Type B pancreatic cell (in vitro differentiated cells): ENCODE measurements at places on chromosomes 2 and 18. TPM values are rescaled to one million over a fixed set of nuclear protein-coding genes. Genes with fewer than 3 reads are reported as not detected.

- H3K4me1 ChIP-seq = no peaks in the 10 kb centered on the region
- H3K27me3 ChIP-seq = no peaks in the 10 kb centered on the region
- H3K36me3 ChIP-seq = peaks cover 48% of the 10 kb centered on the region
- H3K4me3 ChIP-seq = no peak overlapping the region
These were observed 57.8 kb downstream of the MSH2 start for GRCh38 chr2:47460766-47461165.

Gene SPATA3
- not detected in 2 replicates for total RNA-seq

- no peaks in the 10 kb centered on the region for H3K36me3 ChIP-seq
- H3K4me1 ChIP-seq = peaks cover 5% of the 10 kb centered on the region
- H3K4me3 ChIP-seq = no peak overlapping the region
- no peak for DNase-seq
- H3K27ac ChIP-seq = no peak overlapping the region
- peaks cover 27% of the 10 kb centered on the region for H3K27me3 ChIP-seq
These were observed 176.8 kb upstream of the ALKAL2 start for GRCh38 chr2:464562-465309.

GRCh38 chr18:28045176-28045810 is 131.6 kb downstream of the CDH2 start:
- no peaks in the 10 kb centered on the region for H3K27me3 ChIP-seq
- DNase-seq = no peak
- no peaks in the 10 kb centered on the region for H3K36me3 ChIP-seq
- H3K4me1 ChIP-seq = peaks cover 35% of the 10 kb centered on the region

GRCh38 chr2:66275984-66276383 is 158.9 kb upstream of the MEIS1 start:
- H3K27me3 ChIP-seq = no peaks in the 10 kb centered on the region
- peaks cover 4% of the 10 kb centered on the region for H3K36me3 ChIP-seq
- H3K4me3 ChIP-seq = no peak overlapping the region
- H3K4me1 ChIP-seq = peaks cover 26% of the 10 kb centered on the region

DNA sequence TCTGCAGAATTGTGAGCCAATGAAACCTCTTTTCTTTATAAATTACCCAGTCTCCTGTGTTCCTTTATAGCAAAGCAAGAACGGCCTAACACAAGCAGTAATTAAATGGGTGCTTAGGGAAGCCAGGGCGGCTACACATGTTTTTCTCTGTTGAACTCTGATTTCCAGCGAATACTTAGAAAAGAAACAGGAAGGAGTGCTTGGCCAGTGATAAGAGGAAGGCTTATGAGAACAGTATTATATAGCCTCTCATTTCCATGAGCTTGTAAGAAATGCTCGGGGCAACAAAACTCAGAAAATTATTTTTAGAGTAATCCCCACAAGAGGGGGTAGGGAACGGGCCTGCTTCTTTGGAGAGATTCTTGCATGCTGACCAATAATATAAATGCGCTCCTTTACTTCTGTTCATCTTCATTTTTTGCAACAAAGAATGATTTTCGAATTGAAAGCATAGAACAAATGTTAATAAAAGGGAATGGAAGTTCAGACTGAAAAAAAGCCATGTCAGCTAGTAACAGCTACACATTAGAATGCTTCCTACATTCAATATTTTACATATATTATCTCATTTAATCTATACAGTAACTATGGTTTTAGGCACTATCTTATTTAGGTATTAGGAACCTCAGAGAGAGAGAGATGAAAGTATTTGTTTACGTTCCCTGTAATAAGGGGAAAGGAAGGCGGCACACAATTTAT is 49.7 kb upstream of the CCDC85A start:
- H3K4me3 ChIP-seq = no peak overlapping the region
- no peak for DNase-seq
- peaks cover 8% of the 10 kb centered on the region for H3K27me3 ChIP-seq
- peaks cover 5% of the 10 kb centered on the region for H3K4me1 ChIP-seq
- H3K27ac ChIP-seq = no peak overlapping the region
- H3K36me3 ChIP-seq = no peaks in the 10 kb centered on the region

Gene ACKR3
- 43.6 and 44.6 TPM in 2 replicates for total RNA-seq

- no peak overlapping the region for H3K27ac ChIP-seq
- H3K36me3 ChIP-seq = no peaks in the 10 kb centered on the region
- DNase-seq = no peak
- no peak overlapping the region for H3K4me3 ChIP-seq
- peaks cover 10% of the 10 kb centered on the region for H3K4me1 ChIP-seq
These were observed 139.5 kb upstream of the RND3 start for GRCh38 chr2:150626934-150627411.

DNA sequence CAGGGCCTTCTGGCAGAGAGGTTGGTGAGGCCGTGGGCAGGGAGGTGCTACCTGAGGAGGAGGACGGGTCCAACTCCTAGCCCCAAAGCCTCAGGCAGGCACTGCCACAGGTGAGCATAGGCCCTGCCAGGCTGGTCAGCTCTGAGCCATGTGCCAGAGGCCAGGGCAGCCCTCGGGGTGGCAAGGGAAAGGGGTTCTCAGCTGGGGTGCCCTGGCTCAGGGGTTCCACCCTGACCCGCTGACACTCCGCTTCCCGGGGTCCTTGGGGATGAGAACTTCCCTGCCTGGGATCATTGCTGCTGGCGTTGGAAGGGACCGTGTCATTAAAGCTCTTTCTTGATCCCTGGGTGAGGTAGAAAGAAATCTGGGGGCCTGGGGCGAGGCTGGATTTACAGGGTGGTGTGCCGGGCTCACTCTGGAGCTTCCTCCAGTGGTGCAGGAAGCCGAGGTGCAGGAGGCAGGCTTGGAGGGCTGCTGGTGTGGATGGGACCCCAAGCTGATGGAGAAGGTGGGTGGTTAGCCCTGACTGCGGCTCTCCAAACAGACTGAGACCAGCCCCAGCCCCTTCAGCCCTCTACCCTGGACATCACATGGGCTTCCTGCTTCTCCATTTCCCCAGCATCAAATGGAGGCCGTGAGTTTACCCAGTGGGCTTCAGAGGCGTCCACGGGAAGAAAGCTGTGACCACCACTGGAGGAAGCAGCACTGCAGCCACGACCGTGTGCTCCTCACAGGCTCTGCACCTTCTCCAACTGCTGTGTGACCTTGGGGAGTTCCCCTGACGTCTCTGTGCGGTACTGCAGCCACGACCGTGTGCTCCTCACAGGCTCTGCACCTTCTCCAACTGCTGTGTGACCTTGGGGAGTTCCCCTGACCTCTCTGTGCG is 295.2 kb downstream of the NDUFA10 start:
- DNase-seq = no peak
- peaks cover 12% of the 10 kb centered on the region for H3K27me3 ChIP-seq
- H3K27ac ChIP-seq = no peak overlapping the region
- H3K36me3 ChIP-seq = no peaks in the 10 kb centered on the region
- no peaks in the 10 kb centered on the region for H3K4me1 ChIP-seq
- no peak overlapping the region for H3K4me3 ChIP-seq

GRCh38 chr18:23859466-23860336 is 154.9 kb upstream of the TTC39C start:
- DNase-seq = no peak
- H3K27ac ChIP-seq = no peak overlapping the region
- H3K4me3 ChIP-seq = no peak overlapping the region
- peaks cover 5% of the 10 kb centered on the region for H3K27me3 ChIP-seq
- peaks cover 11% of the 10 kb centered on the region for H3K4me1 ChIP-seq

DNA sequence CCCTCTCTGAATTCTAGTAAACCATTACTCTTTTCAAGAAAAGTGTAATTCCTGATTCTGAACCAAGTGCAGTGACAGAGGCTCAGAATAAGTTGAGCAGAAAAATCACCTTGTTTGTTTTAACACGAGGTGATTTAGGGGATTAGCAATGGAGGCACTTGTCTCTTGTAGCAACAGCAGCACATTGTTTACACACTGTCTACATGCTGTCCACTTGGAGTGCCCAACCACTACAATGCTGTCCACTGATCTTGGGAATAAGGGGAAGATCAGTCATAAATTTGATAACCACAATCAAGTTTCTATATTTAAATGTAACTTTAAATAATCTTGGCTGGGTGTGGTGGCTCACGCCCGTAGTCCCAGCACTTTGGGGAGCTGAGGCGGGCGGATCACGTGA is 13.9 kb upstream of the RMND5A start:
- no peaks in the 10 kb centered on the region for H3K27me3 ChIP-seq
- H3K36me3 ChIP-seq = no peaks in the 10 kb centered on the region
- no peak for DNase-seq
- no peak overlapping the region for H3K27ac ChIP-seq

DNA sequence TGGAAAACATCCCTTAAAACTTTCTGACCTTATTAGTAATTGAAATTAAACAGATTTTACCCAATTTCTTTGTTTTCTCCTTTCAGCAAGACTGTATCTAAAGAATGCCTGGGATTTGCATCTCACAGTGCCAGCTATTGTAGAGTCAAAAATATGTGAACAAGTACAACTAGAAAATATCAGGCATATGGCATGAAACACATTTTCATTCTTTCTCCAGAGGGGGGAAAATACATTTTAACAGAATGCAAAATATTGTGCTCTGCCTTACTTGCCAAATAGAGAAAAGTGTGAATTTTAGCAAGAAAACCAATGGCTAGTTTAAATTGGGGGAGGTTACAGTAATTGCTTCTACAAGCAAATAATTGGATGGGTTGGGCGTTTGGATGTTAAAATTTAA is 366.6 kb upstream of the FIGN start:
- H3K4me1 ChIP-seq = peaks cover 5% of the 10 kb centered on the region
- DNase-seq = no peak
- H3K36me3 ChIP-seq = no peaks in the 10 kb centered on the region
- no peak overlapping the region for H3K27ac ChIP-seq
- H3K4me3 ChIP-seq = no peak overlapping the region
- H3K27me3 ChIP-seq = no peaks in the 10 kb centered on the region

DNA sequence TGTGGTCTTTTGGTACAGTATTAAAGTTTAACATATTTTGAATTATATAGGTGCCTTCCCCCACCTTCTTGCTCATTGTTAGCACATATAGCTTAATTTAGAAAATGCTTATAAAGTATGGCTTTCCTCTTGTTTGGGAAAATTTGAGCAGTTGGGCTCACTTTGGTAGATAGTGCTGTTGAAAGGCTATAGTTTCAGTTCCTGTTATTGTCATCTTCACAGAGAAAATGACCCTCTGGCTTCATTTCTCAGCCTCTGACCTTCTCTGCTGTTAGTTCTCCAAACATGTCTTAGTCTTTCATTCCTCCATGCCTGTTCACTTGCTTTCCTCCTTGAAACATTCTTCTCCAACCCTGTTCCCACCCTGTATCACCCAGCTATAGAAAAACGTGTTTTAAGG is 200.6 kb downstream of the WDR7 start:
- no peak overlapping the region for H3K4me3 ChIP-seq
- H3K4me1 ChIP-seq = no peaks in the 10 kb centered on the region
- H3K36me3 ChIP-seq = no peaks in the 10 kb centered on the region
- H3K27ac ChIP-seq = no peak overlapping the region
- H3K27me3 ChIP-seq = no peaks in the 10 kb centered on the region
- no peak for DNase-seq

DNA sequence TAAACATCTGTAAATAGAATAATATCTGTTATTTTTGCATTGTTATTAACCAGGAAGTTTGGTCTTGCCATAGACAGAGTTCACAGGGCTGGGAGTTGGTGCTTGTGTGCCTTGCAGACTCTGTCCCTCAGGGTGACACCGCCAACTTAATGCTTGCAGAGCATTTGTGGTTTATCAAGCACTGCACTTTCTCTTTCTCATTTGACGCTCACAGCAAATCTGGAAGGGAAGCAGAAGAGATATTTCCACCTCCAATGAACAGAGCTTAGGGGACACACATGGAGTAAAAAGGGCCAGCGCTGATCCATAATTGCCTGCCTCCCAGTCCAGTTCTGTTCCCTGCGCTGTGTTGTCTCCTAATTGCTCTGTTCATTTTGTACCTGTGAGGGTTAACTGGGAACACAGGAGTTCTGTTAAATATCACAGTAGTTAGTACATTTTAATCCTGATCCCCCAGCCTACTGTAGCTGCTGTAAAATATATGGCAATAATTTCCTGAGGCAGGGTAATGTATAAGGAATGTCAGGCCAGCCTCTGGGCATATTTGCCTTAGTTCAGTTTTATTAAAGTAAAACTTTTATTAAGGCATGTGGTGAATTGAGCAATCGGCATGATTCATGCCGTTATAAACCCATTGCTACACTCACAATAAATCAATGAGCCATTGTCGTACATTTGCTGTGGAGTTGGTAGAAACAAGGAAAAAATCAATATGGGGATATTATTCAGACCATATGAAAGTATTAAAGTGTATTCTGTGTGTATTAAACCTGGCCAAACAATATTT is 182.5 kb upstream of the OSR1 start:
- H3K27me3 ChIP-seq = no peaks in the 10 kb centered on the region
- no peaks in the 10 kb centered on the region for H3K36me3 ChIP-seq

GRCh38 chr18:62777814-62778213 is 62.5 kb downstream of the PHLPP1 start:
- H3K4me3 ChIP-seq = no peak overlapping the region
- H3K4me1 ChIP-seq = peaks cover 19% of the 10 kb centered on the region
- peaks cover 4% of the 10 kb centered on the region for H3K36me3 ChIP-seq
- no peak for DNase-seq
- no peaks in the 10 kb centered on the region for H3K27me3 ChIP-seq

DNA sequence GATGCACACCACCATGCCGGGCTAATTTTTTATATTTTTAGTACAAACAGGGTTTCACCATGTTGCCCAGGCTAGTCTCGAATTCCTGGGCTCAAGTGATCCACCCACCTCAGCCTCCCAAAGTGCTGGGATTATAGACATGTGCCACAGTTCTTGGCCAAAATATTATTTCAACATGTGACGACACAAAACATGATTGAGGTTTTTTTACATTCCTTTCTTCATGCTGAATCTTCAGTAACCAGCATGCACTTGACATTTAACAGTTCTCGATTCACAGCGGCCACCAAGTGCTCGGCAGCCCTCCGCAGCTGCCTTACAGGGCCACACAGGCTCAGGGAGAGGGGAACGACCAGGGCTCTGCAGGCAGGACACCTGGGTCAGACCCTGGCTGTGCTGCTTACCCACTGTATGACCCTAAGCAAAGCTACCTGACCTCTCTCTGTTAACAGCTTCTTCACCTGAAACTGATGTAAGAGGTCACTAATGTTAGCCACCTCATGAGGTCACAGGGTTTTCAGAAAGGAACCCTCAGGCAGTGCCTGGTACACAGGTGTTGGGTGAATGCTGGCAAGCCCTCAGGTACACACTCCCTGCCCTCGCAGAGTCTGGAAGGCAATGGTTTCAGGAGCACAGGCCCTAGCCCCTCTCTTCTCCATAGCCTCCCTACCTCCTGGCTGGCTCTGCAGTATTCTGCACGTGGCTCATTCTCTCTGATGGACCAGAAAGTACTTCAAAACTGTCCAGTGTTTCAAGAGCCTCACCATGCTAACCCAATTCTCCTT is 25.7 kb downstream of the TUBB6 start:
- peaks cover 25% of the 10 kb centered on the region for H3K4me1 ChIP-seq
- H3K27ac ChIP-seq = no peak overlapping the region
- no peak for DNase-seq
- no peaks in the 10 kb centered on the region for H3K27me3 ChIP-seq
- H3K36me3 ChIP-seq = peaks cover 39% of the 10 kb centered on the region

Gene ST8SIA5
- 0.94 and 1.9 TPM in 2 replicates for total RNA-seq

Gene CHAC2
- total RNA-seq = 2.0 and 4.7 TPM in 2 replicates

Gene TAF1B
- 26.3 and 34.1 TPM in 2 replicates for total RNA-seq

GRCh38 chr2:11433822-11434221 is 32.1 kb downstream of the E2F6 start:
- H3K4me3 ChIP-seq = no peak overlapping the region
- DNase-seq = no peak
- H3K27ac ChIP-seq = no peak overlapping the region
- peaks cover 13% of the 10 kb centered on the region for H3K36me3 ChIP-seq
- no peaks in the 10 kb centered on the region for H3K4me1 ChIP-seq

Gene GPR35
- 3.6 and 3.9 TPM in 2 replicates for total RNA-seq

GRCh38 chr2:213317929-213318328 is 33.7 kb downstream of the SPAG16 start:
- H3K27ac ChIP-seq = no peak overlapping the region
- H3K27me3 ChIP-seq = no peaks in the 10 kb centered on the region
- no peak overlapping the region for H3K4me3 ChIP-seq
- no peaks in the 10 kb centered on the region for H3K4me1 ChIP-seq
- no peak for DNase-seq
- H3K36me3 ChIP-seq = peaks cover 53% of the 10 kb centered on the region
